Activated CD4-positive, alpha-beta T cell treated with anti-CD3 and anti-CD28 coated beads for 1 hour (primary cell): ENCODE measurements at places on chromosomes 13 and 19.

GRCh38 chr13:46343279-46343994 lies 43.6 kb downstream of the RUBCNL start:
- no peak for DNase-seq

GRCh38 chr13:91649456-91649855 lies 251.0 kb downstream of the GPC5 start:
- DNase-seq = no peak

DNA sequence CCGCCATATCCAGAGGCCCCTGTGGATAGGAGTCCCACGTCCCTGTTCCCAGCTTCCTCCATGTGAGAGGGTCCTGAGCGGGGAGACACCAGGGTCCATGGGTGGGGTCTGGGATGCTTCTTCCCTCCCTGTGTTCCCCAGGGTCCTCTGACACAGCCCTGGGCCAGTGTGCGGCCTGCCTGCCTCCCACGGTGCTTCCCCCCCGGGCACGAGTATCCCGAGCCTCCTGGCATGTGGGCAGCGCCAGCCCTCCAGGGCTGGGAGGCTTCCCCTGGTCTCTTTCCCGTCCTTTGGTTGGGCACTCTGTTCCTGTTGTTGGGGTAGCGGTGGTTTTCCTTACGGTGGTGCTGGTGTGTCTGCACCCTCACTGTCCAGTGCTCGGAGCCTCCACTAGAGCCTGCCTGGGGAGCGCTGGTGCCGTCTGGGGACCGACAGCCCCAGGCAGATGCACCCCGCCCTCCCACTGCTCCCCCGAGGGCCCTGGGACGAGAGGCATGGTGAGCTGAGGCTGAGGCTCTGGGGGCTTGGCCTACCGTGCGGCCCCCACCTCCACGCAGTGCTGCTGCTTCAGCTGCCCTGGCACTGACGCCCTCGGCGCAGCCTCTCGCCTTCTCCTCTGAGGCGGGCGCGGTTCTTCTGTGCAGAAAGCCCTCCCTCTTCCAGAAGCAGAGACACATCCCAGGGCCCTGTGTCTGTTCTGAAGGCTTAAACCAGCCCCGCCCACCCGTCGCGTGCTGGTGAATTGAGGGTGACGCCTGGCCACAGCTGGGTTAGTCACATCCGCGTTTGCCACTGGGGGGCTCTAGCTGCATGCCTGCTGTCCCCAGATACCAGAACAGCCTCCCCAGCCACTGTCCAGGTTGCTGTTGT lies 27.9 kb downstream of the PLEKHJ1 start:
- no peak for DNase-seq

DNA sequence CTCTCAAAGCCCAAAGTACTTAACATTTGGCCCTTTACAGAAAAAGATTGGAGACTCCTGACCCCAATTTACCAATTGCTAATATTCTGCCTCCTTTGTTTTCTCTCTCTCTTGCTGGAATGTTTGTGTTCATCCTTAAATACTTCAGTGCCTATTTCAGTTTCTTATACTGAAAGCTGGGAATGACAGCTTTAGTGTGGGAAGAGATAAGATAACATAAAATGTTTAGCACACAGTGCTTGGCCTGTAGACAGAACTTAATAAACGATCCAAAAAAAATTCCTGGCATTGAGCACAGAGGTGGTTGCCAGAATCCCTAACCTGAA lies 3.0 kb upstream of the PLEKHF1 start:
- no peak for DNase-seq

GRCh38 chr13:79528759-79529191 lies 47.8 kb downstream of the NDFIP2 start:
- no peak for DNase-seq

GRCh38 chr13:29065142-29065541 lies 245.0 kb downstream of the MTUS2 start:
- no peak for DNase-seq

DNA sequence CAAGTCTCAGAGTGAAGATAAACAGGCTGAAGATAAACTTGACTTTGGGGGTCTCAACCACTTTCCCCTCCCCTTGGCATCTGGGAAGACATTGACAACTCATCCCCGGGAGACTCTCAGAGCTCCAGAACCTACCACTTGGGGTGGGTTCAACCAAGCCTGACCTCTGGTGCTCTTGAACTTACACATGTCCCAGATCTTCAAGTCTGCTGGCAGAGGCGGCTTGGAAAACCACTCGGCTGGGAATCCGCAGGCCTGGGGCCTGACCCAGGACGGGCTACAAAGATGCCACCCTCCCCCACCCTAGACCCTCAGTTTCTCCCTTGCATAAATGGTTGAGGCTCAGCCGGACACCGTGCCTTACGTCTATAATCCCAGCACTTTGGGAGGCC lies 512 bp downstream of the LRRC8E start:
- no peak for DNase-seq

DNA sequence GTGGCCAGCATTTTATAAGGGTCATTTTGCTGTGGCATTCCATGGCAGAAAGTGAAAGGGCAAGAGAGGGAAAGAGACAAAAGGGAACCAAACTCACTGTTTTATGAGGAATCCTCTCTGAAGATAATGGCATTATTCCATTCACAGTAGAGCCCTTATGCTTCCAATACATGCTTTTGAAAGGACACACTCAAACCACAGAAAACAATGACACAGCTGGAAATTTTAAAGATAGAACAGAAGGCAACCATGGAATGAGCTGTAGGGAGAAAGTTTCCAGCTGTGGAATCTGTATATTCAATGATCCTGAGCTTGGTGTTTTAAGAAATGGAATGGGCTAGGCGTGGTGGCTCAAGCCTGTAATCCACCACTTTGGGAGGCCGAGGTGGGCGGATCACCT lies 677.4 kb downstream of the SLITRK1 start:
- DNase-seq = no peak

DNA sequence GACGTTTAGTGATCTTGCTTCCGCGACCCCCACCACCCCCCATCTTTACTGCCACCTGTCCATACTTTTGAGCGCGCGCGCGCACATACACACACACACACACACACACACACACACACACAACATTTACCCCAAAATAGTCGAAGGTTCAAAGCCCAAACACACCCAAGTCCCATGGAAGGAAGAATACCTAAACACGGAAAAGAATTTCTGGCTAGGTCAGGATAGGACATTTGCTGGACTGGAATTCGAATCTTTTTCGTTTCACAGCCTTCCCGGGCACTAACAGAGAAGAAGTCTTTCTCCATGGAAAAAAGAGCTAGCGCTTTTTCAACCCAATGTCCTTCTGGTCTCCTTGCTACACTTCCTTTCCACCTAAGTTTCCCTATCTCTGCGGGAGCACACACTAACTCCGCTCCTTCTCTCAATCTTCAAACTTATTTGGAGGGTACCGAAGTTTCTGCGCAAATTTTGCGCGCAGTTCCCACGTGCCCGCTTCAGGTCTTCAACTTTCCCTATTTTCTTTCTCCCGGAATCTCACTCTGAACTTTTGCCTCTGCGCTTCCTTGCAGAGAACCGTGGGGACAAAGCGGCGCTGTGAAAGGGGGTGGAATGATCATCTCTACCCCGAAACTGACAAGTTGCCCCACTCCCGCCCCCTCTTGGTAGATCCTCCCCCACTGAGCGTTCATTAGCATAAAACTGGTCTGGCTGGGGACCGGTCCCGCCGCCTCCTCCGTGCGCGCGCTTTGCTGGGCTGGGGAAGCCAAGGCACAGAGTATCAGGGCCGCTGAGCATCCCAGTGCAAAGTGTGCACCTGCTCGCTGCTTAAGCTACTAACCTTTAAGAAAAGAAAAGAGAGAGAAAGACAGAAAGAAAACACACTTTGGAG lies 2.7 kb downstream of the DACH1 start:
- no peak for DNase-seq

DNA sequence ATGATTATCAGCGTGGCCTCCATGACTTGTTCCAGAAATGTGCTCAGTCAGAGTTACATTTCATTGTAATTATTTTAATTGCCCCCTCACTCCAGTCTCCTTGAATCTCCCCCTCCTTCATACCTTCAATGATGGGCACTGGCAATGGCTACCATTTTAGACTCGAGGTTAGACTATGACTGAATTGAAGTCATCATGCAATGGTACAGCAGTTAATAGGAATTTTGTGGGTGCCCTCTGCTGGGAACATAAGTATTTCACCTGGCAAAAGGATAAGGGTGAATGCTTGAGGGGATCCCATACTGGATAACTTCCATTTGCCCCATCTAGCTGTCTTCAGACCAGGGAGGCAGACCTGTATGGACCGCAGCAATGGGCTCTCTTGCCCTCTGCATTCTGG lies 32.2 kb upstream of the USP12 start:
- DNase-seq = no peak

GRCh38 chr13:26837997-26838396 lies 77.4 kb upstream of the GPR12 start:
- no peak for DNase-seq

DNA sequence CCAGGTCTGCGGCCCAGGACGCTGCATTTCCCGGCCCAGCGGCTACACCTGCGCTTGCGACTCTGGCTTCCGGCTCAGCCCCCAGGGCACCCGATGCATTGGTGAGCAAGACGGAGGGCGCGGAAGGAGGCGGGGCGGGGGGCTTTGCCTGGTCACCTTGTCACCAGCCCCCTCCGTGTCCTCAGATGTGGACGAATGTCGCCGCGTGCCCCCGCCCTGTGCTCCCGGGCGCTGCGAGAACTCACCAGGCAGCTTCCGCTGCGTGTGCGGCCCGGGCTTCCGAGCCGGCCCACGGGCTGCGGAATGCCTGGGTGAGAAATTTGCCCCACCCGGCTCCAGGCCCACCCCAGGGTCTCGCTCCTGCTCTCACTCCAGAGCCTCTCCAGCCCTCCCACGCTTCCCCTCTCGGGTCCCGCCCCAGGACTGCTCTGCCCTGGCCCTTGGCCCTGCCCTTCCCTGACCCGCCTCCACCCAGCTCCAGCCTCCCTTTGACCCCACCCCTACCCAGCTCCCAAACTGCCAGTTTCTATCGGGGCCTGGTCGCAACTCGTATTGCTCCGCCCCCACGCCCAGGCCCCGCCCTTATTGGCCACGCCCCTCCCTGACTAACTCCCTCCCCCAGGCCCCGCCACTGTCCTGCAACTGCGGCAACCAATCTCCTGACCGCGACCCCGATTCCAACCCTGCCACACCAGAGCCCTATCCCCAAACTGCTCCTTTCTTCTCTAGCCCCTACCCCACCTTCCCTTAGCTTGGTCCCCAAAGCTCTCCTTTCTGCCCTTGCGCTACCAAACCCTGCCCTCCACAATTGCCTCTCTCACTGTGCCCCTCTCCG lies 8.6 kb downstream of the LTBP4 start:
- DNase-seq = peak; percentile 69
